ENCODE measurements at places on chromosomes 4 and X.

DNA sequence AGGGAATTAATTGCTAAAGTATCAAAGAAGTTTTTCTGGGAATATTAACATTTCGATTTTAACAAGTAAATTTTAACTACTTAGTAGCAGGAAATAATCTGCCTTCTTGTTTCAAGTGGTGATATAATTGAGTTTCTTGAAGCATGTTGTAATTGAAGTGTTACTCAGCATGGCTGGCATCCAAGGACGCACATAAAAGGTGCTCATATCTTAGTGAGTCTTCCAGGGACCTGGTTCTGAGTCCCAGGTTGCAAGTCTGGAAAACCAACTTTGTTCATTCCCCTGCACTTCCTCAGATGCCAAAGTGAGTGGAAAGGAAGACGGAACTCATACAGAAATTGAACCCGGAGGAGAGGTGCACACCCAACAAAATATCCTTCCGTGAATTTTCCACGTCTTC, 399.6 kb downstream of the NLGN4X start:
- DNase-seq = no peak

GRCh38 chr4:167117273-167117672, 117.0 kb downstream of the SPOCK3 start:
- no peak for DNase-seq

GRCh38 chrX:136658151-136658550, 10.2 kb downstream of the CD40LG start:
- no peak for DNase-seq

GRCh38 chr4:99845708-99846469, 29.3 kb downstream of the DAPP1 start:
- DNase-seq = no peak

GRCh38 chr4:140673729-140674128, 82.5 kb downstream of the TBC1D9 start:
- no peak for DNase-seq

GRCh38 chr4:149264093-149264733, 551.4 kb downstream of the IQCM start:
- DNase-seq = no peak

DNA sequence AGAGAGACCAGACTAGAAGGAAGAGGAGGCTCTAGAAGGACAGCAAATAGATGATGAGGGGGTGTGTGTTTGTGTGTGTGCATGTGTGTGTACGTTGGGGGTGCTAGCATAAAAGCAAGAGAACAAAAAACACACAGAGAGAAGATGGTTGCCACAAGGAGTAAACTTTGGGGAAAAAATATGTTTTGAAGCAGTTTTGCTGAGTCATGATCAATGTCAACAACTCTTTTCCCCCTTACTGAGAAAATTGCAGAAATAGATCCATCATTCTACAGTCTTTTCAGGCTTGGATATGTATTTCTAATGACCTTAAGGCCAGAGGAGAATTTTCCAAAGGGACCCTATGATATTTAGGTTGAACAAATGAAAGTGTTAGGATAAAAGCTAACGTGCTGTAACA, 89.0 kb upstream of the NHS start:
- DNase-seq = no peak

Measured in effector memory CD4-positive, alpha-beta T cell (primary cell).